GOT3 (cell line): ENCODE measurements at places on chromosomes 7 and 10.

GRCh38 chr7:113100121-113100603 is 13.5 kb upstream of the GPR85 start:
- DNase-seq = no peak

- DNase-seq = no peak
These were observed 137.7 kb downstream of the LRRC4 start for GRCh38 chr7:127893547-127893946.

- DNase-seq = no peak
These were observed 30.1 kb downstream of the C10orf90 start for GRCh38 chr10:126640401-126640800.

DNA sequence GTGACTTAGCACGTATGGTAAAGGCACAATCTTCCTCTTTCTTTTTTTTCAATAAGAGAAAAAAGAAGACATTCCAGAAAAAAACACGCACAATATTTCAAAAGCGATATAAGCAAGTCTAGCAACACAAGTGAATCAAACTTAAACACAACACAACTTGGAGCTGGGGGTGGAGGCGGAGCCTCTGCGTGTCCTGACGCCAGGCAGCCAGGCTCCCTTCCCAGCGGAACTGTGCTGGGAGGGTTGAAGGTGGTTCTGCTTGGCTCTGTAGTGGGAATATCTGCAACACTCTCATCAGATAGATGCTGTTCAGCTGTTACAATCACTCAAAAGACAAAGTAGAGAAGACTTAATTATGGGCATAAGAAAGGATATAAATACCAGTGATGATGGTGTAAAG is 211.4 kb downstream of the WDR37 start:
- no peak for DNase-seq

DNA sequence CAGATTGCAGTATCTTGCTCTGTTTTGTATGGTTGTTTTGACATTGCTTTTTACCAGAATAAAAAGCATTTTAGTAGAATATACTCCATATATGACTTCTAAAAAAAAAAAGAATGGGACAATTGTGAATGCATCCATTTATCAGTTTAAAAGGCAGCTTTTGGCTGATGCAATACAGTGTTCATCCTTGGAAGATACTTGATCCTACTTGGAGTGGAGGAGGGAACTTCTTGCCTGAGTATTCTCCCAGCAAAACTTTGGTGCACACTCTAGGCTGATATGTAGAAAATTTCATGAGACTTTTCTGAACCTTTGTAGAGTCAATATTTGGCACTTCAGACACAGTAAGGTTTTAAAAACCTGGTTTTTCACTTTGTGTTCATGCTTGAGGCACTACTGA is 40.2 kb downstream of the WDR11 start:
- DNase-seq = no peak

GRCh38 chr7:20270371-20270770 is 53.2 kb upstream of the MACC1 start:
- DNase-seq = no peak

DNA sequence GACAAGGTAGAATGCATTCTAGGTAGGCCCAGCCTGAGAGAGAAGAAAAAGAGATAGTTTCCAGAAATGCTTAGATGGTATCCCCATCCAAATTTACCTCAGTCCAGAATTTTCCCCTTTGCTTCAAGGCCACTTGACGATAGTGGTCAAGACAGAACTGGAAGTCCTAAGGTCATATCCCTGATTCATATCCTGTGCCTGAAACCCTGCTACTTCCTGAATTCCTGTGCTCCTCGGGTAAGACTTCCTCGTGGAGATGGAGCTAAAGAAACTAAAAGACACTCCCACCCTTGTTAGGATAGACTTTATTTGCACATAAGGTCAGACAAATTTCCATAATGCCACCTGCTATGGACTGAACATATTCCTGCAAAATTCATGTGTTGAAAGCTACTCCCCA is 175.9 kb downstream of the EVX1 start:
- DNase-seq = no peak

DNA sequence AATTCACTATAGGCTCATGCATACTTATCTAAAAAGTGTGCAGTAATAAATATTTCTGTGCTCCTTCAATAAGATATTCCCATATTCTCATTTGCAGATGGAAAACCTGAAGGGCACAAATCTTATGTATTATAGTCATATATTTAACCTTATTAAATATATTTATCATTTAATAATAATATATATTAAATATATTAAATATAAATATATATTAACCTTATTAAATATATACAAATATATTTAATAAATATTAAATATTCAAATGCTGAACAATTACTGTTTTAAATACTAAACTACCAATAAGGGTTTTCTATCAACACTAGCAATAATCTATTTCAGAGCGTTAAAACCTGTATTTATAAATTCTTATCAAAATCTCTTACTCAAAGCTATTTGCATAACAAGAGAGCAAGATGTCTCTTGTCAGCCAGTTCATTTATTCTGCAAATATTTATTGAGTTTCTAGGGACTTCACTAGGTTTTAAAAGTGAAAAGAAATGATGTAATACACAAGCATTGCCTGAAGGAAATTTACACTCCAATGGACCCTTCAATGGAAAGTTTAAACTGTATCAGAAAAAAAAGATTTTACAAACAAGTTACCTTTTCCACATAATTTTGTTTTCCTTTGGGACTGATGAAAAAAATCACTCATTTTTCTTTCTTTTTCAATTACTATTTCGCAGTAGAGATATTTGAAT is 159.2 kb downstream of the AGMO start:
- DNase-seq = no peak

- DNase-seq = no peak
These were observed 97.4 kb downstream of the DNAJB6 start for GRCh38 chr7:157434231-157434630.

DNA sequence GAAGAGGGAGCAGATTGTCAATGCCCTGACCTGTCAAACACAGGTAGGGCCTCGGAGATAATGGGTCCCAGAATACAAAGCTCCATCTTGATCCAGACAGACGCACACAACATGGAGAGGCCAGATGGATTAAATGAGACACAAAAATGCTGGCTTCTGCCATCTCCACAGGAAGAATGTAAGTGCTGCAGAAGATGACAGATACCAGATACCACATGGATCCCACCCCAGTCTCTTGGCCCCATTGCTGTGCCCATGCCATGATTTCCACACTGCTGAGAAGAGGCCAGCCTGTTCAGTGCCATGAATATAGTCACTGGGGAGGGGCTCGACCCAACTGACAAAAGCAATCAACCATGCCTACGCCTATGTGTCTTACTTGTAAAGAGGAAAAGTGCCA is 487.9 kb downstream of the PARD3 start:
- DNase-seq = no peak

DNA sequence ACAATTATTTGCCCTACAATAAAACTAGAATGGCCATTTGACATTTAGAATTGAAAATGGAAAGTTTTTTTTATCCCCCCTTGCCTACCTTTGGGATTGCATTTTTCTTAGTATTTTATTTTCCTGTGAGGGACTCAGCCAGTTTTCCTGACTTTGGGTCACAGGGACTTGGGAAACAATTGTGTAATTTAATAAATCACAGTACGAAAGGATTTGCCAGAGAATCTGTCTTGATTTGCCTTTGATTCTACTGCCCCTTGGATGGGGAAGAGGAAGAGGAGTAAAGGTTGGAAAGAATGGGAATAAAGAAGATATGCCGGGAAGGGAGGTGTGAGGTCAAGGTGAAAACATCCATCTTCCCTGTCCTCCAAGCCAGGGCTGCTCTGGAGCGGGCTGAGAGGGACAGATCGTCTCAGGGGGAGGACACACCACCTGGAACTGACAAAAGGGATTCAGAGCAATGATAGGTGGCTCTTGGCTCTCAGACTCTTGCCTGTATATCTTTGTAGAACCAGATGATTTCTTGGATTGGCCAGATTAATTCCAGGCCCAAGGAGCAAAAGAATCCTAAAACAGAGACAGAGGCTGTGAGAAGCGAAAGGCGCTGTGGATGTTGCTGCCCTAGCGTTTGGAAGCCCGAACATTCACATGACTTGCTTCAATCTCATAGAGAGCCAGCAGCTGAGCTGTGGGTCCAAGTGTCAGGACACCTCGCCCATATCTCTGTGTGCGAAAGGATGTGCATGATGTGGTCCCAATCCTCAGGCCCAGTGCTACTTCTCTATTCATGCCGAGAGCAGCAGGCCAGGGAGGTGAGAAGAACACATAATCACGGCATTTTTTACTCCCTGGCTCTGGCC is 50.3 kb upstream of the ZEB1 start:
- DNase-seq = no peak

DNA sequence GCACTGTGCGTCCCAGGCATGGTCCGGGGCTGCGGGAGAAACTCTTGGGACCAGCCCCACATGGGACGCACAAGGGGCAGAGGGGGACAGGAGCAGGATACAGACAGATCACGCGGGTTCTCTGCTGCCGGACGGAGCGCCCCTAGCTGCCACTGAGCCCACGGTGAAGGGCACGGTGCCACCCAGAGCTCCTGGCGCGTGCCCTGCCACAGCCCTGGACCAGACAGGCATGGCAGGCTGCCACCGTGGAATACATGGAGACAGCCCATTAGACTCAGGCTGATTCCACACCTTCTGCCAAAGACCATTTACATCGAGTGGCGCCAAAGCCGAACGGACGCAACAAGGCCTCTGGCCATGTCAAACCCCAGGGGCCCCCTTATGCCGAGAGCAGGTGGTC is 90.4 kb downstream of the MAD1L1 start:
- DNase-seq = no peak

- no peak for DNase-seq
These were observed 453 bp upstream of the GALNT17 start for GRCh38 chr7:71131256-71132126.

- DNase-seq = no peak
These were observed 530.6 kb downstream of the TFEC start for GRCh38 chr7:115499956-115500355.

DNA sequence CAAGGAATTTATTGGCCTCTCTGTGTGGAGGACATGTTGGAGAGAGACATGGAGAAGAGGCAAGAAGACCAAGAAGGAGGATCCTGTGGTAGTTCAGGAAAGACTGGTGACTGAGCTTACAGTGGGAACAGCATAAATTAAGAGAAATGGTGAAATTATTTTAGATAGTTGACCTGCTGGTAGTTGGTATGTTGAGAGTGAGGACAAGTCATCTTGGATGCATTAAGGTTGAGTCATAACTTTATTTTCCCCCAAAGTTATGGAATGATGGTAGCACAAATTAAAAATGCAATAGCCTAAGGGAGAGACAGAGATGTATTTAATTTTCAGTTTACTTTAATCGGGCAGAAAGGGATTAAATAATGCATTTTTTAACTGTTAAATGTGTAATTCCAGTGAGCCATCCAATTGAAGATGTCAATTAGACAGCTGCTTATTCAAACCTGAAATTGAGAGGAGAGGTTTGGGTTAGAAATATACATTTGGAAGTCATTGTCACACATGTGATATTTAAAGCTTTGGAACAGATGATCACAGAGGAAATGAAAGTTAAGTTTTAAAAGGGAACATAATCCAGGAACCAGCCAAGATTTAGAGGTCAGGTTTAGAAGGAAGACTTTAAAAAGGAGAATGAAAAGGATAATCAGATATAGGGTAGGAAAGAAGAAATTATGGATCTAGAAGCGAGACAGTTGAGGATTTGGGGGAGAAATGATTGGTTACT is 80.6 kb downstream of the DGKB start:
- no peak for DNase-seq

DNA sequence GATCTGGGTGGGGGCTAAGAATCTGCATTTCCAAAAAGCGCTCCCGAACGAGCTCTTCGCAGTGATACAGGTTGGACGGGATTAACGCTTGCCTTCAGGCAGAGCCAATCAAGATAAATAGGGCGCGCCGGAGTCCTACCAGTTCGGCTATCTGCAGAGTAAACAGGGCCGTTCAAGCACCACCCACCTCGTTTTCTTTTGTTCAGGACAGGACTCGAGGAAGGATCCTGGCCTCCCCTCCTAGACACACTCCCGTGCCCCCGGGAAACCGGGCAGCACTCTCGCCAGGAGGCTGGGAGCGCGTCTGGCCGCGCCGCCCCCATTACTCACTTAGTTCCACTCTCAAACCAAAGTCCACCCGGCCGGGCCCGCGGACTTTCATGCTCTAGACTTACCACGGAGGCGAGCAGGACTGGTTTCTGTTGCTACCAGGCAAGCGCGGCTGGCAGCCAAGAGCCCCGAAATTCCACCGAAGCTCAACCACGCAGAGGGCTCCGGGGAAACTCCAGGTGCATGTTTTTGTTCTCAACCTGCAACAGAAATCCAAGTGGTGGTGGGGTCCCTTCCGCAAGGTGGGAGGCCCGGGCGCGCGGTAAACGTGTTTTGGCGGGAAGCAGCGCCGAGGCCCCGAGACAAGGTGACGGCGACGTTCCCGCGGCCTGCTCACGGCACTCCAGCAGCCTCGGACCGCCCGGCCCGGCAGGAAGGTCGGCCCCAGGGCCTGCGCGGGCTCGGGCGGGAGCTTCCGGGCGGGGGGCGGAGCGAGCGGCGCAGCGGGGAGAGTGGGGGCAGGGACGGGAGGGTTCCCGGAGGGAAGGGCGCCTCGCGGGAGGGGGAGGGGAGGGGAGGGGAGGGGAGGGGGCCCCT is 12.7 kb downstream of the HNRNPF start:
- DNase-seq = peak; percentile 13

- DNase-seq = no peak
These were observed 5.4 kb upstream of the FZD9 start for GRCh38 chr7:73427902-73428787.

GRCh38 chr10:130744631-130745030 is 566.9 kb downstream of the TCERG1L start:
- no peak for DNase-seq

- no peak for DNase-seq
These were observed 769.7 kb downstream of the TNS3 start for GRCh38 chr7:46812101-46812675.

- no peak for DNase-seq
These were observed 44.4 kb downstream of the ATXN7L1 start for GRCh38 chr7:105831824-105832535.

- DNase-seq = peak; percentile 17
These were observed 608 bp downstream of the HHEX start for GRCh38 chr10:92690211-92690914.

GRCh38 chr7:84735677-84736076 is 451.2 kb downstream of the SEMA3D start:
- no peak for DNase-seq

GRCh38 chr10:79229071-79229541 is 118.2 kb upstream of the PPIF start:
- no peak for DNase-seq
